CD4-positive, alpha-beta T cell treated with Interleukin-15 for 4 hours (primary cell): ENCODE measurements at places on chromosomes 2 and 18.

DNA sequence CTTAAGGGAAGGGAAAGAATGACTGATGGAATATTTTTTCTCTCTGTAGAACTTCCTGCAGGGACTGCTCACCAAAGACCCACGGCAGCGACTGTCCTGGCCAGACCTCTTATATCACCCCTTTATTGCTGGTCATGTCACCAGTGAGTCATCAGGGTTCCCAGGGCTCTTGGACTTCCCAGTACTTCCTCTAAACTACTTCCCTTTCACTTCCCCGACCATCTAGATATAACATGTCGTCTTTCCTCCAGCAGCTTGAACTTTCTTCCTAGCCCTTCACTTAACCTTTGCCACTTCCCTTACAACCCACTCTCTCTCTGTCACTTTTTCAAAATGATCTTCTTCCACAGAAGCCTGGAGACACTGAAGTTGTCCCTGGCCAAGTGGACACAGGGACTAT is 7.2 kb downstream of the STK36 start:
- no peak for DNase-seq

GRCh38 chr18:77765468-77765867 is 515.8 kb downstream of the GALR1 start:
- no peak for DNase-seq

GRCh38 chr18:34055227-34055626 is 169.5 kb downstream of the NOL4 start:
- no peak for DNase-seq

GRCh38 chr2:189502714-189503113 is 61.4 kb downstream of the WDR75 start:
- no peak for DNase-seq

GRCh38 chr2:133484106-133484505 is 84.2 kb downstream of the NCKAP5 start:
- DNase-seq: no peak

- no peak for DNase-seq
Measured at GRCh38 chr18:22210311-22210754, 40.9 kb downstream of the GATA6 start.

DNA sequence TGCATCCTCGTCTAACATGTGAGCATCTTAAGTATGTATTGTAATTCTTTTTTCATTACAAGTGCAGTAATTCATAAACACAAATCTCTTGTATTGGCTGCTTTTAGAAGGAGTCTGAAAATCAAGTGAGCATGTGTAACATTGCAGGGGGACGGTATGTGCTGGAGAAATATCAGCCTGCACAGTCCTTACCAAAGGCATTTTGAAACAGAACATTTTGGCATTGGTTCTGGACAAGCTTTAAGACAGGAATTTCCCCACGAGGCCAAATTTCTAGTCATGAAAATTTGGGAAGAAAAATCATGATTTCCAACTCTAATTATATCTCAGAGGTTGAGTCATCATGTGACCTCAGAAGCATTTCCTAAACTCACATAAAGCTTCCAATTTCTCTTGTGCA is 24.7 kb upstream of the NRP2 start:
- DNase-seq: no peak

DNA sequence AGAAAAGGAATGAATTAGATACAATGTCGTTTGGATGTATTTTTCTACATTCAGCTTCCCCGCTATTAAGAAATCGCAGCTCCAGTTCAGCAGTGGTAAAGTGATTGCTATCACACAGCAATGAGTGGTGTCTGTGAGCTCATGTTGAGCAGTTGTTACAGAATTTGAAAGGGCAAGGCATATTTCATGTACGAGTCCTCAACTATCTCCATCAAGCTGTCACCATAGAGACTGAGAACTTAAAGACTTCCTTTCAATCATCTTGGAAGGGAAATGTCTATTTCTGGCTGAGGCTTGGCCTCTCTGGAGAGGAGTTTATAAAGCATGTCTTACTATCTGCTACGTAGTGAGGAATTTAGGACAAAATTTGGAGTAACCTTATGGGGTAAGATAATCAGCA is 24.4 kb upstream of the FAM117B start:
- no peak for DNase-seq

GRCh38 chr2:65464604-65465003 is 32.2 kb upstream of the SPRED2 start:
- no peak for DNase-seq

- peak; percentile 67 for DNase-seq
Measured at GRCh38 chr2:3461801-3462492, 57.4 kb downstream of the ADI1 start.

- no peak for DNase-seq
Measured at GRCh38 chr2:81645745-81646301, 1341.3 kb upstream of the LRRTM1 start.

- DNase-seq: no peak
Measured at GRCh38 chr2:49069829-49070228, 84.5 kb downstream of the FSHR start.

DNA sequence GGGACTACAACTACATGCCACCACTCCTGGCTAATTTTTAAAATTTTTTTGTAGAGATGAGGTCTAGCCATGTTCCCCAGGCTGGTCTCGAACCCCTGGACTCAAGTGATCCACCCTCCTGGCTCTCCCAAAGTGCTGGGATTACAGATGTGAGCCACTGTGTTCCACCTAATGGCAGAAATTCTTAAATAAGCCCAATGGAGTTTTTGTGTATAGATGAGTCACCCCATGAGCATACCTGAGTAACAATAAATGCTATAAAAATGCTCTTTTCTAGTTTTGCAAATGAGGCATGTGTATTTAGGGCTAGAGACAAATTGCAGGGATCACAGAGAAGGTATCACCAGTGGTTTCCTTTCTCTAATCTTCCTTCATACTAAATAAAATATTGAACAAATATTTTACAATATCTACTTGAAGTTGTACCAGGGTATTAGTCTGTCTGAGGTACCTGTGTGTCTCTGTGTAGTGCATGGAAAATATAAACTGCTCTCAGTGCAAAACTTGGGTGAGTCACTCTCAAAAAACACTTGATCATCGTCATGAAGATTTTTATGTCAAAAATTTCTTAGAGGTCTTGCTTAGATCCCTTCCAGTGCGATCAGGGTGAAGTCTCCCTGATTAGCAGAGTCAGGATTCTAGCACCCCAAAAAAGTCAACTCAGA is 337.1 kb upstream of the MMADHC start:
- DNase-seq: no peak

- DNase-seq: no peak
Measured at GRCh38 chr2:170408461-170409163, 230.7 kb downstream of the MYO3B start.
